ENCODE measurements at places on chromosomes 5 and 9. TPM values are rescaled to one million over a fixed set of nuclear protein-coding genes. Genes with fewer than 3 reads are reported as not detected.

Gene GRIN1
- 0.42 TPM for total RNA-seq

Gene QRFP
- total RNA-seq, result not detected

Gene GPR150
- total RNA-seq, result not detected

Gene PTGES
- 40.9 TPM for total RNA-seq

Gene TEX48
- total RNA-seq, result not detected

Gene PCDHA9
- total RNA-seq, result not detected

Gene IFNA21
- not detected for total RNA-seq

Gene CBY3
- not detected for total RNA-seq

Gene GPR21
- total RNA-seq, result 0.28 TPM

Gene REEP2
- total RNA-seq, result 15.8 TPM

Gene MAN2A1
- total RNA-seq, result 35.5 TPM

Gene PCDHGA1
- total RNA-seq, result 0.28 TPM

Gene ANKRD31
- 0.09 TPM for total RNA-seq

Gene MLANA
- total RNA-seq, result not detected

Gene RGS14
- total RNA-seq, result 23.4 TPM

Gene ANKDD1B
- not detected for total RNA-seq

Gene SLC1A1
- total RNA-seq, result 1.4 TPM

Gene TMC1
- not detected for total RNA-seq
